ENCODE measurements at places on chromosomes 12 and 14. TPM values are rescaled to one million over a fixed set of nuclear protein-coding genes. Genes with fewer than 3 reads are reported as not detected.

DNA sequence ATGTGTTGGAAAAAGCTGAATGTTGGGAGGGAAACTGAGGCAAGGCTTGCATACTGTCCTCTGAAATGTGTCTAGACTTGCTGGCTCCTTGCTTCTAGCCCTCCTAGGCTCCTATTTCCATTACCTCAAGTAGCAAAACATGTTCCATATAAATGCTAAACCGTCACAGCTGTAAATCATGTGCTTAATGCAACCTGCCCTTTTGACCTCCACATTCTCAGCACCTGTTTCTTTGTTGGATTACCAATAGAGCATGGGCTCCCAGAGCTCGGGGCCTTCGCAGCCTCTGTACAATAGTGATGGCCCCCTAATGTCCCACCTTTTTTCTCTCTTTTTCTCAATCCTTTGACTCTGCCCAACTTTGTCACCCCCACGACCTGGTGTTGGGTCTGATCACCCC is 23.3 kb downstream of the RERGL start:
- DNase-seq: no peak
- H3K36me3 ChIP-seq: peaks cover 8% of the 10 kb centered on the region
- 0 out of 2 replicates have a peak, but pooled peaks cover 2% of the 10 kb centered on the region for H3K4me1 ChIP-seq
- no peak overlapping the region for H3K4me3 ChIP-seq
- no peaks in the 10 kb centered on the region for H3K27me3 ChIP-seq

DNA sequence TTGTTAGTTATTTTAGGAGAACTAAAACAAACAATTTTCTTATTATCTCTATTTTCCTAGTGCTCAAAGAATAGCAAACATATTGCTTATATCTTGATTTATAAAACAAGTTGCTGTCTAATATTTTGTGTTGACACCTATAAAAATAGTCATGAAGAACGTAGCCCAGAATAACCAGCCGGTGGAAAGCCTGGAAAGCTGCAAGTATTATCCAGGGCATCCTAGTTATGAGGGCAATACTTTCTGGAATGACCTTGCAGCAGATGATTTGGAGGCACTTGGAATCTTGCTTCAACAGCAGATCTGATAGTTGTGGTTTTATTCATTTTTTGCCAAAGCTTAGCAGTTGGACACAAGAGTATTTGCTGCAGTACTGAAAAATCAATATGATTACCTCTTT is 948.7 kb downstream of the LRFN5 start:
- H3K4me1 ChIP-seq: no peaks in the 10 kb centered on the region
- H3K27me3 ChIP-seq: no peaks in the 10 kb centered on the region
- H3K27ac ChIP-seq: no peak overlapping the region
- H3K36me3 ChIP-seq: peaks cover 6% of the 10 kb centered on the region
- H3K4me3 ChIP-seq: no peak overlapping the region

GRCh38 chr14:59224341-59224740 is 35.9 kb downstream of the DAAM1 start:
- H3K27me3 ChIP-seq: no peaks in the 10 kb centered on the region
- DNase-seq: no peak
- H3K36me3 ChIP-seq: no peaks in the 10 kb centered on the region
- H3K27ac ChIP-seq: no peak overlapping the region

DNA sequence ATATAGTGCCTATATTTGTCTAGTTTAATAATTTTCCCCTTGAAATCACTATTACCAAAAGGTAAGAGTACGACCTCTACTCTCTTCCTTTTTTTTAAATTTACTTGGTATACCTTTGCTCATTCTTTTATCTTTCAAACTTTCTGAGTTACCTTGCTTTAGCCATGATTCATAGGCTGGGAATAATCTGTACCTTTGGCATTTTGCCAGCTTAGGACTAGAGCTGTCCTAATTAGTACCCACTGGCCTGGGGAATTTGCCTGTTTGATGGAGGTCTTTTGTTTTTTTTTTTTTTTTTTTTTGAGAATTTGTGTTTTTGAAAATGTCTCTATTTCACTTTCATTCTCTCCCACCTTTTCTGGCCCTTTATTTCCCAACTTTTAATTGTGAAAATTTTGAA is 8.7 kb upstream of the SLC4A8 start:
- no peak overlapping the region for H3K27ac ChIP-seq
- no peak overlapping the region for H3K4me3 ChIP-seq
- no peaks in the 10 kb centered on the region for H3K36me3 ChIP-seq
- H3K27me3 ChIP-seq: no peaks in the 10 kb centered on the region

DNA sequence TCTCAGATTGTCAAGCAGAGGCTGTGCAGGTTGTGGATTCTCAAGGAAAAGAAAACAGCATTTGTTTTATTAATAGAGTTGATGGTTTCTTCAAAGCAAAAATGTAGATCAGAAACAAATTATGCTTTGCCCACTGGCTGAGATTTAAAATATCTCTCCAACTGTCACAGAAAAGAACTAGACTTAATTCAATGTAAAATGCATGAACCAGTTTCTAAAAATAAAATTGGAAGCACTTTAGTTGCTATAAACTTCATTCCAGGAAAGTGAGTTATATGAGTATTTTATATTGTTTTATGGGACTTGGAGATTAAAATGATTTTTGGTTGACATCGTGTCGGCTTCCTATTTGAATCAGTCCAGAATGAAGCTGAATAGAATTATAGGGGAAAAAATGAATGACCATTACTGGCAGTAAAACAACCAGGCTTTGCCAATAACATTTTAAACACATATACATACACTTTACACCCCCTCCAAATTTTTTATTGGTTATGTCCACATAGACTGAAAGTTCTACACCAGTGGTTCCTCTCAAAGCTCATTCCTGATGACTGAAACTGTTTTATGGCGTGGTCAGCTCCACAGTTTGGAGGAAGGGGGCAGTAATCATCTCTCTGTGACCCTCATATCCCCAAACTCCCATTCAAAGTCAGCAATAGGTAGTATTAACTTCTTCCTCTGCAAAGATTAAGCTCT is 55.5 kb upstream of the DAAM1 start:
- no peaks in the 10 kb centered on the region for H3K27me3 ChIP-seq
- no peaks in the 10 kb centered on the region for H3K4me1 ChIP-seq
- H3K27ac ChIP-seq: no peak overlapping the region
- no peak for DNase-seq
- no peak overlapping the region for H3K4me3 ChIP-seq

The MANSC1 gene
- 9.1 TPM for total RNA-seq

The OR4M1 gene
- total RNA-seq: not detected

Measured in H9 (cell line).